ENCODE measurements at places on chromosomes 12 and 14. TPM values are rescaled to one million over a fixed set of nuclear protein-coding genes. Genes with fewer than 3 reads are reported as not detected.

Gene SERPINA3
- polyA plus RNA-seq, result 0.25 TPM

DNA sequence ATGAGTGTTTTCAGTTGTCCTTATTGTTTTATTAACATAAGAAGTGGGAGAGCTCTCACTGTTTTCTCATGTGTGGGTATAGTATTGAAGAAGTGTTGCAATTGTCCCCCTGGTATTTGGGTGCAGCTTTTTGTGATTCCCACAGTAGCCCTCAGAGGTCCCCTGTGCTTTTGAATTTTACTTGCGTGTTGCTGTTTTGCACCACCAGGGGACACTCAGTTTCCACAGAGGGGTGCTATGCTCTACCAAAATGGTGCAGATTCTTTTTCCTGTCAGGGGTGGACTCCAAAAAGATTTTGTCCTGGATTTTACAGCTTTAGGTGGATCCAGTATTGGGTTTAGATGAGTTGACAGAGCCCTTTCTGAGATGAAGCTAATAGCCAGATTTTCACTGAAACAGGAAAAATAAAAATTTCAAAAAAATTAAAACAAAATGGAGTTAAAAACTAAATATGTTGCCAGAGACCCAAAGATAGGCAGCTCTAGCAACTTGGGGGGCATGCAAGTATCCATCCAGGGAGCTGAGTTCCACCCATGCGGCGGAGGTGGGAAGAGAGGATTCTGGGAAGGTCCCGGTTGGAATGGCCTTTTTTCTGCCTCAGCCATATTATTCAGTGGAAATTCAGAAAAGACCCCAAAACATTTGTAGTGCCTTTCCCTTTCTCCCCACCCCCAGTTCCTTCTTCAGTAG is 50.2 kb downstream of the TTLL5 start:
- peak; percentile 34 for DNase-seq

GRCh38 chr12:131380965-131381705 is 329.8 kb upstream of the SFSWAP start:
- peak; percentile 42 for DNase-seq

GRCh38 chr12:29499235-29499634 is 1.7 kb upstream of the OVCH1 start:
- no peak for DNase-seq

- no peak for DNase-seq
Measured at GRCh38 chr12:92339198-92339821, 193.7 kb upstream of the BTG1 start.
